ENCODE measurements at places on chromosomes 1 and 21.

DNA sequence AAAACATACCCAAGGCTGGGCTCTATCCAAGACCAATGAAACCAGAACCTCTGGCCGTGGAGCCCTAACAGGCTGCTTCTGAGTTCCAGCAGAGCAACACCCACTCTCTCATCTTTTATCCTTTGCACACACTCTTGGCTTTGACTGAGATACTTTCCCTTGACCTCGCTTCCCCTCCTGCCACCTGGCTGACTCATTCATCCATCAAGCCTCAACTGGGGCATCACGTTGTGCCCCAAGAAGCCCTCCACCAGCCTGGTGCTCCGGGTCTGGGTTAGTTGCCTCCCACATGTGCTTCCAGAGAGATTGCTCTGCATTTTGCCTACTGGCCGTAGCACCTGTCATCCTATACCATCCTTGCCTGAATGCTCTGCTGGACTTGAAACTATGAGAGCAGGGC, 34.5 kb upstream of the SERBP1 start:
- DNase-seq: no peak

GRCh38 chr1:24727501-24728216, 17.6 kb upstream of the CLIC4 start:
- no peak for DNase-seq

GRCh38 chr1:168476588-168477385, 67.0 kb downstream of the XCL2 start:
- no peak for DNase-seq

DNA sequence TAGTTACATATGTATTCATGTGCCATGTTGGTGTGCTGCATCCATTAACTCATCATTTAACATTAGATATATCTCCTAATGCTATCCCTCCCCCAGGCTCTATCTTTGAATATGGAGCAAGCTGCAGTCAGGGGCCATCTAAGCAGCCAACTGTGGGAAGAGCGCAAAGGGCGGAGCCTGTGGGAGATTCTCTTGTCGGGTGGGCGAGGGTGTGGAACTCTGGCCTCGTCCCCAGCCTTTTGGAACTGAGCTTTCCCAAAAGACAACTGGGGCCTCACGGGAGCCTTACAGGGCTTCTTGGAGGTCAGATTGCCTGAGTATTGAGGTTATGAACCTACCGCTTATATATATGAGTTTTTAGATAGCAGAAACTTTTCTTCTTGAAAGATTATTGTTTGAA, 117.2 kb downstream of the HHAT start:
- DNase-seq: no peak

- DNase-seq: no peak
These were observed 68.1 kb downstream of the SH3BGR start for GRCh38 chr21:39519835-39520234.

- DNase-seq: no peak
These were observed 2.3 kb downstream of the FCRLB start for GRCh38 chr1:161723459-161724141.

- DNase-seq: no peak
These were observed 59.8 kb downstream of the ADCY10 start for GRCh38 chr1:167854184-167854583.

GRCh38 chr1:31152181-31152795, 86.8 kb upstream of the PUM1 start:
- DNase-seq: no peak

GRCh38 chr21:34743831-34744230, 75.0 kb downstream of the CLIC6 start:
- DNase-seq: no peak

DNA sequence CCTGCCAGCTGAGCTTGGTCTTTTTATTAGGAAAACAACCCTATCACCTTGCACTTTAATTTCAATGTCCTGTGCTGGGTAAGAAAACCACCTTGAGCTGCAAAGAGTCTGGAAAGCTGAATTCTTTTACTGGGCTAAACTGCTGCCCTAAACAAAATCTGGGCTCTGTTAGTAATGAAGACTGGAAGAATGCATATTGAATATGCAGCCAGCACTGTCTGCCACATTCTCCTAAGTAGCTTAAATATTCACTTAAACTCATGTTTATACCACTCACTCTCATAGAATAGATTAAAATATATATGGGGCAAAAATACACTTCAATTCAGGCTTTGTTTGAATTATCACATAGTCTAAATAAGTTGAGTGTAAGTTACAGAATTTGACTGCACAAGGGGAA, 158.0 kb downstream of the TGFB2 start:
- DNase-seq: no peak

DNA sequence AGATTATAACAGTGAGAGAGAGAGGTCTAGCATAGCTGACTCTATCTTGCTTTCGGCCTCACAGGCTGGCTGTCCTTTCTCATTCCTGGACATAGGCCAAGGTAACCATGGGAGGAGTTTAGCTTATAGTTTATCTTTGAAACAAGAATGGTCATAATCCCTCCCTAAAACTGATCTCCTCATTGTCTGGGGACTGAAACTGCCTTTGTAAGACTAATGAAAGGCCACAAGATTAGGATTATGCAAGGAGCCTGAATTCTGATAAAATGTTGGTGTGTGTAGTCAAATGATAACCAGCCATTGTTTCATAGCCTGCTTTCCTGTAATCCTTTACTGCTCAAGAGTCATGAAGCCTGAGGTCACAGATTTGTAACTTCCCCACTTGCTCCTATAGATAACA, 131.9 kb upstream of the LYPLAL1 start:
- no peak for DNase-seq

Data from activated CD4-positive, alpha-beta T cell treated with anti-CD3 and anti-CD28 coated beads, Interleukin-2, Interleukin-4, amounts not matched to agents 100 ng/mL and 50 ng/mL, durations not matched to agents 16 hours and 8 hours (primary cell).